ENCODE measurements at places on chromosomes 6 and 20. TPM values are rescaled to one million over a fixed set of nuclear protein-coding genes. Genes with fewer than 3 reads are reported as not detected.

DNA sequence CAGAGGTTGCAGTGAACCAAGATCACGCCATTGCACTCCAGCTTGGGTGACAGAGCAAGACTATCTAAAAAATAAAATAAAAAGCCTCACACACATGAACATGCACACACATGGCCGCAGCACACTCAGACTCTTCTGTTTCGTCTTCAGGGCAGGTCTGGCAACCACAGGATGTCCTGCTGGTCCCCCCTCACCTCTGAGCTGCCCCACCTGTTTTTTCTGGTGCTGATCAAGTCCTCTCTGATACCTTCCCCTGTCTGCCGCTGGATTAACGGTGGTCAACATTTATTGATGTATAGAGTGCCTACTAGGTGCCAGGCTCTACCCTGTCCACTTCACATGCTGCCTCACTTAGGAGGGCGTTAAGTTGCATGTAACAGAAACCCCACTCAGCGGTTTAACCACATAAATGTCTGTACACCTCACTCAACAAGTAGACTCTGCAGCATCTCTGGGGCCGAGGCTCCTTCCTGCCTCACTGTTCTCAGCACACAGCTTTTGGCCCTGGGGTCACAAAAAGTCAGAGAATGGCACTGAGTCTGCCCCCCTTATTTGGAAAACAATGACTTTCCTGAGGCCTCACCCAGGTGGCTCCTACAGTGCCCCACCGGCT lies 4.5 kb upstream of the AP5S1 start:
- no peak for DNase-seq

DNA sequence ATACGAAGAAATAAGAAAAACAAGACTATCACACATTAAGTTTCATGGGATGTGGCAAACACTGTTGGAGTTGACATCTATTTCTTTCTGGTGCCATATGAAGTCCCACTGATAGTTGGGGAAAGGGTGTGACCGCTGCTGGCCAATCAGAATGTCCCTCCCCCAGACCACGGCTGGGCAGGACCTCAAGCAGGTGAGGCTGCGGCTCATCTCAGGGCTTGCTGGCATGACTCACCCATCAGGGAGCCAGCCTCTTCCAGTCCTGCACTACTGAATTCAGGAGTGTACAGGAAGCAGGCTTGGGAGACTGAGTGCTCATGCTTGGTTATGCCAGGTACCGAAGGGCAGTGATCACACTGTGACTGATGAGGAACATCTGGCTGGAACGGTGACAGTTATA lies 18.9 kb downstream of the PREP start:
- DNase-seq: no peak

DNA sequence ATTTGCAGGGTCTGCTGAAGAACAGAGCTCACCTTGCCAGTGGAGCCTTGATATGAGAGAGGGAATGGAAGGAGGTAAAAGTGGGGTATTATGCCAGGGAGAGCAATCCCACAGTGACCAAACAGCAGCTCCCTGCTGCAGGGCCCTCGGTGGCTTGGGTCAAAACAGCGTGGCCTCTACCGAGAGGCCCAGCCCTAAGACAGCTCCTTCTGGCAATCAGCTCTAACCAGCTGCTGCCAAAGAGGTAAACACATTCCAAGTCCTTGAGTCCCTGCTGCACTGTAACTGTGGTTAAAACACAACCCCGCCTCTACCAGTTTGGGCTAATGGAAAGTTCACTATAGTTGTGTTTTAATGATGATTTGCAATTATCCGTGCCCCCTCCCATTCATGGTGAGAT lies 1.4 kb upstream of the DAAM2 start:
- DNase-seq: no peak

DNA sequence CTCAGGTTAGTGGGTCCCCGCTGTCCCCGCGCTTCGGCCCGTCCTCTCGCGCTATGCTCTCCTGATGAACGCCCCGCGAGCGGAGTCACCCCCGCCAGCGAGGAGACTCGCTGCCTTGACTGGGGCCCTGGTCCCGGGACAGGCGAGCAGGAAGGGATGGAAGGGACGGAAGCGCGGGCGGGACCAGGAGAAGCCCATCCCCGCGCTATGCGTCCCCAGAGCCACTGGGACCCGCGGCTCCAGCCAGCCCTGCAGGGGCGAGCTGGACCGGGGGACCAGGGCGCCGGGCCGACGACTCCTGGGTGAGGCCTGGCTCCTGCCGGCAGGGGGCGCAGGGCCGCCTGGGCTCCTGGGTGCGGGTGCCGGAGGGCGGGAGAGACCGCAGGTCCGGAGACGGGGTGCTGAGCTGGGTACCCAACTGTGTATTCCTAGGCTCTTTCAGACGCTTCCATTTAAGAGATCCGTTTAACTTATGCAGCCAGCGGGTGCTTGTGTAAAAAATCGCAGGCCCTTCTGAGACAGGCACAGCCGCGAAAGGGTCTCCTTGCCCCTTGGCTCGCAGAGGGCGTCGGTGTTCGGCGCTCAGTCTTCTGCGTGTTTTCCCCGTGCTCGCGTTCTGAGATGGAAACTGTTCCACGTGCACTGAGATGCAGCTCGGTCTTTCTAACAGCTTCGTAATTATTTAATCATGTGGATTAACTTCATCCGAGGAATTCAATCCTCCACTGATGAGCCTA lies 580 bp upstream of the SYCP2 start:
- no peak for DNase-seq

- no peak for DNase-seq
These were observed 84.7 kb upstream of the ELOVL5 start for GRCh38 chr6:53433261-53433950.

DNA sequence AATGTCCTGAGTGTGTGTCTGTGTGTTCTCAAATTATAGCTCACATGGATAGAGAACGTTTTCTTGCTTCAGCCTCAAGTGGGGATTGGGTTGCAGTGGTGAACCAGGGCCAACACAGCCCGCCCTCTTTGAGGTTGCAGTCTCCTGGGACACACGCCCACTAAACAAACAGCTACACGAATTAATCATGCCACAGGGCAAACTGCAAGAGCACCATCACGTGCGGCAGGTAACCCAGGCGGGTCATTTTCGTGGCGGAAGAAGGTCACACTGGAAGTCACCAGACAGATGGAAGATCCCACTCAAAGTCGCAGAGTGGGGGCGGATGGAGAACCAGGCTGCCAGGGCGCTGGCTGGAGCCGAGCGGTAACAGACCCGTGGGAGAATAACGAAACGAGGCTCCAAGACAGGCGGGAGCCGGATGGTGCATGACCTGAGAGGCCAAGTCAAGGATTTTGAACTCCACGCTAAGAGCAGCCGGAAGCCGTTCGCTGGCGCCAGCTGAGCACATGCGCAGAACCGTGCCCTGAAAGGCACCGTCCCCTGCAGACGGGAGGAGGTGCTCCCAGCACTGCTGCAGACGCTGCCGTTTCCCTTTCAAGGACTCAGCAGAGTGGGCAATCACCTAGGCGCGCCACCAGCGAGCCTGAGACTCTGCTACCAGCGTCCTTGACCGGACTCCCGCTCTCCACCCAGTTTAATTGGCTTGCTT lies 10.7 kb downstream of the DLL1 start:
- DNase-seq: no peak

DNA sequence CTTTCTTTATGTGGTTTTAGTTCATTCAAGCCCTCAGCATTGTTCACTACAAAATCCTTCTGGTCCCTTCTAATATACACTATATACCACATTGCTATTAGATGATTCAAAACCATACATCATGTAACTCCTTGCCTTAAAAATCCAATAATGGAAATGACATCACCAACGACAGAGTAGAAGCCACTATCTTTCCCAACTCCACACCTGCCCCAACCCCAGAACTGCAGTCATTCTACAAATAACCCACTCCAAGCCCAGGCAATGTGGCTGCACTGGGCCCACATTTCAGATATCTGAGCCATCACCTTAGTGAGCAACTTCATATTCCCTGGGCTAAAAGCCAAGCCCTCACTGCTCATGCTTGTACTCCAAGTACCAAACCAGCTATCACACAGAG lies 22.6 kb upstream of the RUNX2 start:
- no peak for DNase-seq

DNA sequence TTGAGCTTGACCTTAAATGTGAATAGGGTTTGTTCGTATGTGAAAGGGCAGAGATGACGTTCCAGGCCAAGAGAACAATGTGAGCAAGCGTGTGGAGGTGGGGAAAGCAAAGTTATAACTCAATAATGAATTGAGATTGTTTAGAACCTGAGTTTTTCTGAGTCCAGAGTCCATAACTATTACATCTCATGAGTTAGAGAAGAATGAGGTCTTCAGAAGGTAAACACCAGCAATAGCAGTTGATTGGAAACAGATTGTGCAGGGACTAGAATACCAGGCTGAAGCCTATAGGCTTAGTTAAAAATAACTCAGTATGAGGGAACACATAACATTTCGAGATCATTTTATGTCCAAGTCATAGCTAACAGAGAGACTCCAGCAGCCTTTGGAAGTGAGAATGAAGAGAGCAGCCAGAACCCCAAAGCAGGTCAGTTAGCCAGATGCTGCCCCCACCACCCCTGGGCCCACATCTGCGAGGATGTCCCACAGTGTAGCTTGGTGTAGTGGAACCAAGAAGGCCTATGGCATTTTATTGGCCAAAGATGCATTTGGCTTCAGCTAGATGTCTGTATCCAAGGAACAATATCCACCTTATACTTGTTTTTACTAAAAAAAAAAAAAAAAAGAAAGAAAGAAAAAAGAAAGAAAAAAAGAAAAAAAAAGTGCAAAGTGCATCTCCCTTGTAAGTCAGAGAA lies 121.7 kb downstream of the TNFRSF21 start:
- no peak for DNase-seq

CD40 gene
- 58.3 TPM for total RNA-seq

TMX4 gene
- total RNA-seq: 18.8 TPM

EYA2 gene
- total RNA-seq: not detected

PLEKHG1 gene
- 52.9 TPM for total RNA-seq

Measured in kidney epithelial cell (primary cell).